ENCODE measurements at places on chromosomes 2 and 18.

GRCh38 chr2:5839550-5839949 is 147.4 kb downstream of the SOX11 start:
- DNase-seq: no peak

- DNase-seq: no peak
Observed at GRCh38 chr2:190060019-190060418, 2.5 kb downstream of the MSTN start.

- no peak for DNase-seq
Observed at GRCh38 chr2:11281186-11281585, 63.2 kb downstream of the ROCK2 start.

- no peak for DNase-seq
Observed at GRCh38 chr2:200788121-200788718, 23.5 kb upstream of the BZW1 start.

DNA sequence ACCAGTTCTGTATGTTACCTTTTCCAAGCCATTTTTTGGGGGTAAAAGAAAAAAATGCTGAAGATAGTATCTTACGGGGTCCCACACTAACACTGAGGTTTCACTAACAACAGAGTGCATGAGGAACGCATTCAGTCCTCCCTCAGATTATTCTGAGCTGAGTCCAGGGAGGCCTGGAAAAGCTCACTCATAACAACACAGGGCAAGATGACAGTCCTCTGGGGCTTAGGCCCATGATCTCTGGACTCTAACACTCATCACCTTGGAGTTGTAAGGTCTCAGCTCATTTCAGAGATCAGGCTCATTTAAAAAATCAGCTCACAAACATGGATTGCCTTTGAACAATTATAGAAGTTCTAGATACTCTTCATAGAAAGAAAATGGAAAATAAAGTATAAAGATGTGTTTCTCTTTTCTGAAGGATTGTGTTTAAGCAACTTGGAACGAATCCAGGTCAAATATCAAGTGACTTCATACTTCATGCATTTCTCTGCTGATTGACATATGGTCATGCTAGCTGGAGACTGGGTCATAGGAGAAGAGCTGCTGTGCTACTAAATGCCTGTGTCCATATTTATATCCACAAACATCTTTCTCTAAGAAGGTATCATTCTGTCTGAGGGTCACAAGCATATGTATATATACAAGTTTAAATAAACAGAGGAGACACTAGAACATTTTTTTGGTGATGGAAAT is 265.8 kb downstream of the ALK start:
- no peak for DNase-seq

DNA sequence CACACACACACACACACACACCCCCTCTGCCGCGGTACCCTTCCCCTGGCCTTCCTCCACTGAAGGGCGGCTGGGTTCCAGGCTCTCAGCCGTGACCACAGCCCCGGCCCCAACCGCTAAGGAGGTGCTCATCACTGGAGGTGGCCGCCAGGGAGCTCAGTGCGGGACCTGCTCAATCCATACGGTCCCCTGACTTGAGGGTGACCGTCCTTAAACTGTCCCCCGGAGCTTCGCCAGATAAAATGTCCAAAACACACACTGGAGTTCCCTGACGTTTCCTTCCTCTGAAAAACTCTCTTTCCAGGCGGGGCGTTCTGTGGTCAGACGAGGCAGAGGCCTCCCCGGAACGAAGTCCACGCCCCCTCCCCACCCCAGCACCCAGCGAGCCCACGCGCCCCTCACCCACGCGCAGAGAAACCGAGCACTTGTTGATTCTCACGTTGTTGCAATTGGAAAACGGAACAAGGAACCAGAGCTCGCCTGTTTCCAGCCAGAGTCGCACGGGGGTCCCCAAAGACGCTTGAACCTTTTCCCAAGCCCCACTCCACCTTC is 1.4 kb downstream of the MBP start:
- DNase-seq: no peak

DNA sequence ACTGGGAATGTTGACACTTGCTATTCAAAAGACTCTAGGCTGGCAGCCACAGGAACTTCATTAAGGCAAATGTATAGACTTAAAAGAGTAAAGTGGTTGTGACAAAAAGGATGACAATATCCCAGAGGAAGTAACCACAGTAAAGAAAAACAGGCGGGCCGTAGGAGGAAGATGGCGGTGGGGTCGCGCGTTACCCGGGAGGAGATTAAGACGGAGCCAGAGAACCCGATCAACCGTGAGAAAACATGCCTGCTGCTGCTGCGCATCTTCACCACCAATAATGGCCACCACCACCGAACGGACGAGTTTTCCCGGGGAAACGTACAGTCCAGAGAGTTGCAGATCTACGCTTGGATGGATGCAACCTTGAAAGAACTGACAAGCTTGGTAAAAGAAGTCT is 14.0 kb upstream of the NEUROD1 start:
- DNase-seq: no peak

GRCh38 chr18:65704046-65704445 is 46.8 kb upstream of the CDH7 start:
- no peak for DNase-seq

DNA sequence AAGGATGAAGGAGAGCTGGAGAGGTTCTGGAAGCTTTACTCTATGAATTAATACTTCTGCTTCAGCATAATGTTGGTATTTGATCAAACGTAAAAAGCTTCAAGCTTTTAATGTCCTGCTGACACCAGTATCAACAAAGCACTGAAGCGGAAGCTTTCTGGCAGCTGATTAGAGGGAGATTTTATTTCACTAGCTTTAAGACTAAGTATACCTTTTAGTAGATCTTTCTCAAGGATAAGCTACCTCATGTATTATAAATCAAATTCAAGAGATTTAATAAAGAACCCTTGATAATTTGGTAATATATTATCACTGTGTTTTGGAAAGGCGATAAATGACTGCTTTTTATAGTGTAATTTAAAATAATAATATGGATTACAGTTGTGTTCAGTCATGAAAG is 128.0 kb upstream of the CD302 start:
- DNase-seq: no peak

DNA sequence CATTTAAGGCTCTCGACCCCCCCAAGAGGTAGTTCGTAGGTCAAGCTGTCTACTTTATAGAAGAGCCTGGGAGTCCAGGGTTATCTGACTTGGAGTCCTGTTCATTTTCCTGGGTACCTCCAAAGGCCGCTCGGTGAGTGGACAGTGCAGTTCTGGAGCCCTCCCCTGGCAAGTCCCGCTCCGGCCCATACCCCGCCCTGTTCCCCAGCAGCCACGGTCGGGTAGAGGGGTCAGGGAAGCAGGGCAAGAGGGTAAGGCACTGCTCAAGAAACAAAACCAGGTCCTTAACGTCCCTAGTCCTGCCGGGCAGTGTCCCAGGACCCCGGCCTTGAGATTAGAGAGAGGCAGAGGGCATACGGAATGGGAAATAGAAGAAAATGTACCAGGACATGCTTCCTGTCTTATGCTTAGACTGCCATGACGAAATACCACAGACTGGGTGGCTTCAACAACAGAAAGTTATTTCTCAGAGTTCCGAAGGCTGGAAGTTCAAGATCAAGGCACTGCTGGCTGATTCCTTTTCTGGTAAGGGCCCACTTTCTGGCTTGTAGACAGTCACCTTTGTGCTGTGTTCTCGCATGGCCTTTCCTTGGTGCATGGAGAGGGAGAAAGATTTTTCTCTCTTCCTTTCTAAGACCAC is 5.4 kb upstream of the HPCAL1 start:
- DNase-seq: no peak

GRCh38 chr2:231597014-231597611 is 4.4 kb downstream of the TEX44 start:
- peak; percentile 35 for DNase-seq

- DNase-seq: no peak
Observed at GRCh38 chr2:66433945-66434678, 813 bp upstream of the MEIS1 start.

DNA sequence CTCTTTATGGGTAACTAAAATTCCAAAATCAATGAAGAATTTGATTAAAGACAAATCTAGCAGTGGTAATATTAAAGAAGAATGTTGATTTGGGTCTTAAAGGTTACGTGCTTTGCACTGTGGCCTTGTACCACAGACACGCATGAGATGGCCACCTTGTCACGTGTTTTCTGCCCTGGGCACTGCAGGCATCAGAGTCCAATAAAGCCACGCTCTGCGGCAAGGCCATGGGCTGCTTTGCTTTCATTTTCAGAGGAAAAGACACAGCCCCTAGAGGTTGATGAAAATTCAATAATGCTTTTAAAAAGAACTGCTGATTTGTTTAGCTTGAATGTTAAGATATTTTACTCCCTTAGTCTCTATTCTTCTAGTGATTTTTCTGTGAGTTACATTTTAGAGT is 30.4 kb downstream of the AOX1 start:
- peak; percentile 6 for DNase-seq

DNA sequence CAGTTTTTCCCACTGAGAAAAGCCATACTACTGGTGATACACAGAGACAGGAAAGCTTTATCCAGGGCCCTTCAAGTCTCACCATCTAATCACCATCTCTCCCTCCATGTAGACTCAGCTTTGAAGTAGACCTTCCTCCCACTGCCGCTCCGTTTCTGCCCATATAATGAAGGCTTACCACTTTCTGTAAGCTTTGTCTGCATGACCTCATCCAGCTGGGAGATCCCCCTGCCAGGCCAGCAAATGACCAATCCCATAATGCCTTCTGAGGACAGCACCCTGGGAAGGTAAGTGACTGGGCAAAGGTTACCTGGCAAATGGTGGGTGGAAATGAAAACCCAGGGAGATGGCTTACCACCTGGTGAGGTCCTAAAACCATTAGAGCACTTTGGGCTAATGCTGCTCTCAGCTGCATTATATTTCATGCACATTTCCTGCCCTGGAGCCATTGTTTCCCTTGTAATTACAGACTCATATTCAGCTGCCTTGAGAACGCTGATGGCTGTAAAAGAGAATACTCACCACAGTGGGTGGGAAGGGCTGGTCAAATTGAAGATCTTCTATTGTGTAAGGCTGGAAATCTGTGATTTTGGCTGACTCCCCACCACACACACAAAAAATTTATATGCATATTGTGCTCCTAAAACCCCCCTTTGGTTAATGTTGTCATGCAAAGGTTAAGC is 350.7 kb upstream of the SYT4 start:
- no peak for DNase-seq

GRCh38 chr2:120866071-120866470 is 130.4 kb downstream of the GLI2 start:
- DNase-seq: no peak

DNA sequence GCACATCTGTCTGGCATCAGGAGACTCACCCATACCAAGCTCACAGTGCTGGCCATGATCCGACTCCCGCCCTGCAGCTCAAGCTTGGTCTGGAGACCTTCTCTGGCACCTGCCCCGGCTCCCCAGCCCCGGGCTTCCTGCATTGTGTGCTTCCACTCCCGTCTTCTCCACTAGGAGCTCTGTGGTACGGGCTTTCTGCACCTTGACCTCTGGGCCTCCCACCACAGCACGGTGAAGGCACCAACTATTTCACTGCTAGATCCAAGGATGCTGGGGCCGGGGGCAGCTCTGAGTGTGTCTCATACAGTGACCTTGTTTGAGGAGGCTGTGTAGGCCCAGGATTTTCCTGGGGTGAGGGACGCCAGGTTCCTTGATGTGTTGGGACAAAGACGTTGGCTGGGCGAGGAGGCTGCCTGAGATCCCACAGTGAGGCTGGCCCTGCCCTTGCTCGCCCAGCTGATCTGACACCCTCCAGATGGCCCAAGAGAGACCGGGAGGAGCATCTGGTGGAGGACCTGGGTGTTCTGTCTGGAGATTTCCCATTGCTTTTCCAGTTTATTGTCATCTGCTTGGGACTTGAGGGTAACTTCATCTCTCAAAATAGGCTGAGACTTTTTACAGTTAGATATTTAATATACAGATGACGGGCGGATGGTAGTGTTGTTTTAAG is 64.0 kb downstream of the HPCAL1 start:
- no peak for DNase-seq

DNA sequence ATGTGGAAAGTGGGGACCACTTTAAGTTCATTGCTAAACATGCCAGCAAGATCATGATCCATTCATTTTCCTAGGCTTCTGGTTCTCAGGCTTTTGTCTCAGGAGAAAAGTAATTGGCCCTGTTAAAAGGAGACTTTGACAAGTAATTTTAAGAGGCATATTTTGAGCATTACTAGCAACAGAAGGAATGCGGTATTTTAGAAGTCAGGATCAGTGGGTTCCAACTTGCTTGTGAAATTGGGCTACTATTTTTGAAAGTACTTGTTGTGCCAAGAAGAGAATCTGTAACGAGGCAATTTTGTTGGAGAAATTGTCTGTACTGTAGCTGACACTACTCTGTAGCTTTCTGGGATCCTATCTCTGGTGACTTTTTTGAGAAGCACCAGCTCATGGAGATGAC is 59.4 kb downstream of the CERS6 start:
- no peak for DNase-seq

- DNase-seq: no peak
Observed at GRCh38 chr2:179253226-179253625, 11.4 kb downstream of the SESTD1 start.

GRCh38 chr2:144078106-144078505 is 441.8 kb downstream of the ZEB2 start:
- DNase-seq: no peak

DNA sequence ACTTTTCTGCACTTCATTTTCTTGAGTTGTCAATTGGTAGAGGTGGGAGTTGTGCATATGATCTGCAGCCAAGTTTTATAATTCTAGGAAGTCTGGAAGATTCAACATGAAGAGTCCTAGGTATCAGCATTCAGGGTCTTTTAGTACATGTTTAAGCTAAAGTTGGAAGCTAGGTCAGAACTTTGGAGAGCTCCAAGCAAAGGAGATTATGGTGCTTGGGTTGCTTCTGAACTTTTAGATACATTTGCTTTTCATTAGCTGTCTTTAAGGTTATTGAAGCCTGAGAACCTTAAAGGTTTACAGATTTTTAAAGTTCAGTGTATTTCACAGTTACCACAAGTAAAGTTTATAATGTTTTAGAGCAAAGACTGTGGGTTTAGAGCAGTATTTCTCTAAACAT is 85.5 kb downstream of the EPC2 start:
- DNase-seq: no peak

DNA sequence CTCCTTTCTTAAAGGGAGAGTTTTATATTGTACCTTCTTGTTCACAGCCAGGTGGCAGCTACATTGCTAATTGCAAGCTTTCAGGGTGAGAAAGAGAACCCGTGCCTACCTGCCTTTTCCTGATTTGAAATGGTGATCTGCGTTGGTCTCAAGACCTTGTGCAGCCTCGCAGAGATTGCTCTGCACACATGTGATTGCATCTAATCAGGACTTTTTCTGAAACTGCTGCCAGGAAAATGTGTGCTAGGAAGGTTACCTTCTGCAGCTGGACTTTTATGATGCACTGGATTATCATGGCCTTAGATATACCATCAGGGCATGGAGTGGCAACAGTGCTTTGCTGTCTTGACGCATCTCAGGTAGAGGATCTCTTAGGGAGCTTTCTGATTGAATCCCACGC is 45.1 kb downstream of the AGAP1 start:
- DNase-seq: no peak

GRCh38 chr2:70477441-70477844 is 76.2 kb downstream of the TGFA start:
- no peak for DNase-seq

GRCh38 chr2:222358876-222359275 is 60.1 kb upstream of the PAX3 start:
- no peak for DNase-seq

GRCh38 chr2:67399831-67400489 is 2.8 kb downstream of the ETAA1 start:
- no peak for DNase-seq

- no peak for DNase-seq
Observed at GRCh38 chr2:109367683-109368082, 238.7 kb downstream of the SH3RF3 start.

Data from substantia nigra (tissue), 51 donors.